HuH-7 (cell line): ENCODE measurements at places on chromosomes 4 and X.

- DNase-seq = no peak
These were observed 57.6 kb upstream of the RAP1GDS1 start for GRCh38 chr4:98203332-98204235.

GRCh38 chr4:150345207-150345744 is 236.7 kb upstream of the MAB21L2 start:
- DNase-seq = no peak

DNA sequence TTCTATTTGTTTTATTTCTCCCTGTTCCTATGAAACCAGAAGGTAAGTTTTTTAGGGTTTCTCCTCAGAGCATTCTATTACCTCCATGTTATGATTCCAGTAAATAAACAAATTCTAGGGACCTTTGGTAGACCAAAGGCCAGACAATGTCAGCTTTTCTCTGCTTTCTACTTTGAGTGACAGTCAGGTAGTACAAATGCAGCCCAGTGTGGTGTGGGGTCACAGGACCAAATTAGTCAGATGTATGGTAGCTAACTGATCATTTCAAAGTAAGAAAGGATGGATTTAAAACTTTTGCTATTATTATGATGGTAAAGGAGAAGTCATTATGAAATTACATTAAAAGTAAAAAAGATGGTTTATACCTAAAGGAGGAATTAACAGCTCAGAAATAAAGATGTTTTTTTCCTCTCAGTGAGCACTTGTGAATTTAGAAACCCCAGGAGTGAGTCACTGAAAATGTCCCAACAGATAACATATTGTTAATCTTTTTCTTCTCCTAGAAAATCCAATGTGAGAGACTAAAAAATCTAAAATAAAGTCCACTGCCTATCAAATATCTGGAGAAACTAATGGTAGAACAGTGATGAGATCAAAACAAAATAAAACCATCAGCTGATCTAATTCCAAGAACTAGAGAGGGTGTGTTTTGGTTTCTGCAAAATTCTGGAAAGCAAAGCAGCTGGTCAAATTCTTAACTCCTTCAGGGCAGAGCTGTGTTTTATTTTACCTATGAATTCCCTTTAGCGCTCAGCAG is 16.6 kb upstream of the KLHL2 start:
- no peak for DNase-seq

DNA sequence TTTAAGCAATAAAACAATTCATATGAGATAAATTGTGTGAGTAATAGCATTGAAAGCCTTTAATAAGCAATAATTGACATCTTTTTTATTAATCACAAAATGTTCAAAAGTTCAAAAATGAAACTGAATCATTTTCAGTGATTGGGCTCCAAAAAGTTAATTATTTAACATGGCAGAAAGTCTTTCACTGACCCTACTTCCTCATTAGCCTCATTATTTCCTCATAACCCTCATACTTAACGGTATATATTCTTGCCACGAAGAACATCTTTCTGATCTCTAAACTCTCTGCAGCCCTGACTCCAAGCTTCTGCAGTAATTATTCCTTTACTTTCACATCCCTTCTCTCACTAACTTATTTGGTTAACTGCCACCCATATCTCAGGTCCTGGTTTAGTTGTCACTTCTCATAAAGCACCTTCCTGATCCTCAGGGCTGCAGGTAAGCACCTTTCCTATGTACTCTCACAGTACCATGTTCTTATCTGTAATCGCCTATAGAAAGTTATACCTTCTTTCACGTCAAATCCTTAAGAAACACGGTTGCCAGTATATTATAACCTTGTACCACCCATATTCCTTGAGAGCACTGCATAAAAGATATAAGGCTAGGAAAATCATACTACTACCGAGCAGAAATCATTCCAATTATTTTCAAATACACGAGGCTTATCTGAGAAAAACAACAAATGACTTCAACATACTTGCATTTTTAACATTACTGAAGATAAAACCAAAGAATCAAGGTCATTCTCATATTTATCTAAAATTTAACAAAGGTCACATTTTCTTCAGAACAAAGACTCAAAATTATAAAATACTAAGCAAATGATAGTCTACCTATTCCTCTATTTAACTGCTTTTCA is 72.2 kb downstream of the PPP3CA start:
- no peak for DNase-seq

DNA sequence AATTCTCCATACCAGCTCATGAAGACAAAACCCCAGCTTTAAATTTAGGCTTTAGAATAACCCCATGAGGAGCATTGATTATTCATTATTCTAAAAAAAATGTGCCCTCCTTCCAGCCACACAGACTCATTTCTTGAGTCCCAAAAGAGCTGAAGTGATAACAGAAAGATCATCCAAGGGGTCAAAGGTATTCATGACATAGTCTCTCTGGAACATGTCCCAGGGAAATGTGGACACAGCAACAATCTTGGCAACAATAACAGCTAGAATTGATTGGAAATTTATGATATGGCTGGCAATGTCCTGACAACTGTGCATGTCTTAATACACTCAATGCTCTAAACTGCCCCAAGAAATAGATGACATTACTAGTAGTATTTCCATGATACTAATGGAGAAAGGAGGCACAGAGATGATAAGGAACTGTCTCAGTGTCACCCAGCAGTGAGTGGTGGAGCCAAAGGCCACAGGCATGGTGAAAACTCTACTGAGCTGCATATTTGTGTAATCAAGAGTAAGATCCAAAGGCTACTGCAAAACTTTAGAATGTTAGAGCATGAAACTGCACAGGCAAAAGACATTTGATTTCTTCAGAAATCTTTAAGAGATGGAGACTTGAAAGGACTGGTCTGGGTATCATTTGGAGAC is 37.3 kb upstream of the XAGE1B start:
- no peak for DNase-seq

GRCh38 chrX:107744868-107745267 is 30.7 kb downstream of the TSC22D3 start:
- DNase-seq = no peak

- no peak for DNase-seq
These were observed 223.5 kb downstream of the ZNF674 start for GRCh38 chrX:46321676-46322075.

DNA sequence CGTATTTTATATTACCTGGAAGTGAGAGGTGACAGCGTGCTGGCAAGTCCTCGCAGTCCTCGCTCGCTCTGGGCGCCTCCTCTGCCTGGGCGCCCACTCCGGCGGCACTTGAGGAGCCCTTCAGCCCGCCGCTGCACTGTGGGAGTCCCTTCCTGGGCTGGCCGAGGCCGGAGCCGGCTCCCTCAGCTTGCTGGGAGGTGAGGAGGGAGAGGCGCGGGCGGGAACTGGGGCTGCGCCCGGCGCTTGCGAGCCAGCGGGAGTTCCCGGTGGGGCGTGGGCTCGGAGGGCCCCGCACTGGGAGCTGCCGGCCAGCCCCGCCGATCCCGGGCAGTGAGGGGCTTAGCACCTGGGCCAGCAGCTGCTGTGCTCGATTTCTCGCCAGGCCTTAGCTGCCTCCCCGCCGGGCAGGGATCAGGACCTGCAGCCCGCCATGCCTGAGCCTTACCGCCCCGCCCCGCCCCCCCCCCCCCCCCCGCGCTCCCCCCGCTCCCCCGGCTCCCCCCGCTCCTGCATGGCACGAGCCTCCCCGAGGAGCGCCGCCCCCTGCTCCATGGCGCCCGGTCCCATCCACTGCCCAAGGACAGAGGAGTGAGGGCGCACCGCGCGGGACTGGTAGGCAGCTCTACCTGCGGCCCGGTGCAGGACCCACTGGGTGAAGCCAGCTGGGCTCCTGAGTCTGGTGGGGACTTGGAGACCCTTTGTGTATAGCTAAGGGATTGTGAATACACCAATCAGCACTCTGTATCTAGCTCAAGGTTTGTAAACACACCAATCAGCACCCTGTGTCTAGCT is 298.9 kb upstream of the MAGEB16 start:
- DNase-seq = no peak

- DNase-seq = no peak
These were observed 108.0 kb downstream of the CHIC2 start for GRCh38 chr4:53956454-53956853.

GRCh38 chr4:111228396-111228795 is 605.5 kb upstream of the PITX2 start:
- DNase-seq = no peak

DNA sequence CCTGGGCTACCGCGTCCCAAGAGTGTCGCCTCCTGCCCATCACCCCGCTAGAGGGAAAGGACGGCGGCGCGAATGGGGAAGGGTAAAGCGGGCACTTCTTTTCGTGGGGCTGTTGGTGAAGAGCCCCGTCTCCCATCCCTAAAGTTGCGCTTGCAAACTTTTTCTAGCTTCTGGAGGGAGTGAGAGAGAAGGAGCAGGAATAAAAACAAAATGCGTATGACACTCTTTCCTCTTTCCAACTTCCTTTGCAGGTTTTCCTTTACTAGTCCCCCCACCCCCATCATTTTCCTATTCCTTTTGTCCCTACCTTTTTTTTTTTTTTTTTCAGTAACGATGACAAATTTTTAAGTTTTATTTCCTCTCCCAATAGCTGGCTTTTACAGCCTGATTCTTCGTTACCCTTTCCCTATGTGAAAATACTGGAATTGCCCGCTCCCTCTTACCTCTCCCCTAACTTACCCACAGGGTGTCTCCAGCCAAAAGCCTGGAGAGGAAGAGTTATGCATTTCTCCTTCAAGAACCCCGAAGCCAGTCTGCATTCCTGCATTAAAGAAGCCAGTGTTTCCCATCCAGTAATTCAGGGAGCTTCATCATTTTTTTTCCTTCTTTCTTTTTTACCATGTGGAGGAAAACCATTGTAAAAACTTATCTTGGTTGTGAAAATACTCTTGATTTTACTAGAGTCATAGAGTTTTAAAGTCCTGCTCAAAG is 613 bp upstream of the ARSJ start:
- DNase-seq = no peak

DNA sequence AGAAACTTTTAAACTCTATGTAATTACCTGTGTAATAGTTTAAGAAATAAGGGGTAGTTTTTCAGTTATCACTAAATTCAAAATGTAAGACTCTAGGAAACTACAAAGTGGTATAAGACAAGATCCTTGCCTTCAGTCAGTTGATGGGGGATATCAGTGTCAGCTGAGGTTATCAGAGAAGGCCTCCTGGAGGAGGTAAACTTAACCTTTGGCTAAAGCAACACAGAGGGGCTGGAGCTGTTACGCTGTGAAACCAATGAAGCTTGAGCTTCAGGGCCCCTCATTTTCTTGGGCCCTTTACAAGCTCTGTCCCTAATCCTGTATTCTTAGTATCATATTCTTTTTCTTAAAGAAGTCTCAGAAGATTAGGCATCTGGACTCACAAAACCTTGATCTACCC is 35.9 kb downstream of the FAM13A start:
- no peak for DNase-seq

DNA sequence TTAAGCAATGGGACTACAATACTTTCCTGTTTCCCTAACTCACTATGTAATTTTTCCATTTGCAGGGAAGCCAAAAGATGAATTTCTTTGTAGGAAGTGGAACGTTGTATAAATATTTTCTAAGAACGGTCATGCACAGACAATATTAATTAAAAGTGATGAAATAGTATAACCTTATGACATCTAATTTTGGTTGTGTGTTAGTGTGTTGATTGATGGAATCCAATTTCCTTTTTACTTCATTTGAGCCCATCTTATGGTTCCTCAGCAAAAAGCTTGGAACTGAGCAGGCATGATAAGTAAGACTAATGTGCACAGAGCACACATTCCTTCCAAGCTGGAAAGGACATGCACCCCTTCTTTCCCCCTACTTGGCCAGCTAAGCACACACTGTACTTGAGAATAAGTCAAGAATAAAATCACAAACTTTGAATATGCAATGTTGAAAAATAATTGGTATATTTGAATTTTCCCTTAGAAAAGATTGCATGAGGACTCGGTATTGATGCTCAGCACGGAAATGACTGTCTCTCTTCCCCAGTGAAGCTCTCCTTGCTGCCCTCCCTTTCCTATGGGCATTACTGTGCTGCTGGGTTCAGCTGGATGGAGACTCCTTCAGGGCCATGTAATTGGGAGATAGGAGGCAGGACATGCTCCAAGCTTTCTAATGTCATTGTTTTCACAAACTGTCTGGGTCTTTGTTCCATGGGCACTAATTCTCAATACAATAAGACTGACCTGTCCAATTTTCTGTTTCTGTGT is 19.2 kb upstream of the PDLIM3 start:
- DNase-seq = no peak

GRCh38 chr4:166169111-166169510 is 296.1 kb downstream of the TLL1 start:
- peak; percentile 7 for DNase-seq

DNA sequence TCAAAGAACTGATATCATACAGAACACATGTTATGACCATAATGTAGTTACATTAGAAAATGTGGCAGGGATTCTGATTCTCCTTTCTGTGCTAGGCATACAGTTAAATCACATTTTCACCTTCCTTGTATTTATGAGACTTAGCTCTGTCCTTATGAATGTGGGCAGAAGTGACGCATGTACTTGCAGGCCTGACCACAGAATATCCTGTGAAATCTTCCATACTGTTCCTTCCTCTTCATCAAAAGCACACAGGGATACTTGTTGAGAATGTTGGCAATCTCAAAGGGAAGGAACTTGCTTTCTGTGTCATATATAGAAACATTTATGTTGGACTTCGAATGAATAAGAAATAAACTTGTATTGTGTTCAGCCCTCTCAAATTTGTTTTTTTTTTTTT is 17.2 kb upstream of the MYOZ2 start:
- DNase-seq = no peak

- DNase-seq = no peak
These were observed 6.9 kb upstream of the CXCL1 start for GRCh38 chr4:73862322-73862721.

DNA sequence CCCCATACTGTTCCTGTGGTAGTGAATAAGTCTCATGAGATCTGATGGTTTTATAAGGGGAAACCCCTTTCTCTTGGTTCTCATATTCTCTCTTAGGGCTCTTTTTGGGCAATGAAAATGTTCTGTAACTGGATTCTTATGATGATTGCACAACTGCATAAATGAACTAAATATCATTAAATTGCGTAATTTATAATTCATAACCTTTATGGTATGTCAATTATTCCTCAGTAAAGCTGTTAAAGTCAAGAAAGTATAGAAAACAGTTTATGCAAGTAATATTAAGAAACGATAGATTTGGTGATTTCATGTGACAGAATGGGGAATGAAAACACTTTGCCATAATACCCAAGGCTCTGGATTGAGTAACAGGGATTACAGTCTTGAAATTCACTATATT is 33.5 kb upstream of the SPANXD start:
- no peak for DNase-seq

GRCh38 chr4:146477054-146477453 is 44.7 kb downstream of the SLC10A7 start:
- DNase-seq = no peak

- DNase-seq = peak; percentile 20
These were observed 564 bp downstream of the PGK1 start for GRCh38 chrX:78104447-78105176.

- DNase-seq = no peak
These were observed 64.7 kb upstream of the PLAC8 start for GRCh38 chr4:83179205-83179604.

DNA sequence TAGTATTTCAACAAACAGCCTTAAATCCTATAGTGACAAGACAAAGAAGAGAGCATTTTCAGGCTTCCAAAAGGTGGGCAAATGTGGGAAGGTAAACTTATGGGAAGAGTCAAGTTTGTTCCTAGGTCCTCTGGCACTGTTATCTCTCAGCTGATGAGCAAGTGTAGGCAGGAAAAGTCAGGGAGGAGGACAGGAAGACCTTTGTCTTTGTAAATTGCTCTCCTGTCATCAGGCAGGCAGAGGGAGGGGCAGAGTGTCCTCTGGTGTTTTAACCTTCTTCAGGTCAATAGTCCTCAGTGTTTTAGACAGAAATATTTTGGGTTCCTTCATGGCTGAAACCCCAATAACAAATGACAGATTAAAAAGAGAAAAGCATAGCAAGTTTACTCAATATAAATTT is 13.5 kb upstream of the GEMIN8 start:
- DNase-seq = no peak

GRCh38 chr4:156322592-156322991 is 368.9 kb upstream of the CTSO start:
- DNase-seq = no peak
